ENCODE measurements at places on chromosomes 16 and 17.

DNA sequence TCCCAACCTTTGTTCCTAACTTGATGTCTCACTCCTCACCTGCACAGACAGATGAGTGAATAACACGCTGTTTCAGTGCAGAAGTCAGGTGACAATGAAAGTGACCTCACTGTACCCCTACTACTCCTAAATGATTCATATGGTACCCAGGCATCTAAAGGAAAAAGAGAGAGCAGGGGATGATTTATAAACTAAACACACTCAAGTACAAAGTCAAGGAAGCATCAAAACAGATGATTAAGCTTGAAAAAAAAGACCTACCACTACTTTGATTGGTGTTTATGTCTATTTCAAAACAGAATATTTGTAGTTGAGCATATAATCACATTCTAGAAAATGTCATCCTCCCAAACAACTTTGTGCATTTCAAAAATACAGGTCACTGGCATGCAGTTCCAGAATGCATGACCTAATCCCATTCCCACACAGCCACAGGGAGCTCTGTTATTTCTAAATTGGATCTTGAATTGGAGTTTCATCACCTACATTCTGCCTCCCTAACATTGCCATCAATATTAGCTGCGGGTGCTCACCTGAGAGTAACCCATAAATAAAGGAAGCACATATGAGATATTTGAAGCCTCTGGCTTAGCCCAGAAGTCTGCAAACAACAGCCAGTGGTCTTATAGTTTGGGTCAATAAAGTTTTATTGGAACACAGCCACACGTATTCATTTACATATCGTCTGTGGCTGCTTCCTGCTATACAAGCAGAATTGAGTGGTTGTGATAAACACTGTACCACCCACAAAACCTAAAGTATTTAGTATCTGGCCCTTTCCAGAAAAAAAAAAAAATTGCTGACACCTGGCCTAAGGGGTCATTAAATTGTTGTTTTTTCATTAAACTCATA lies 14.0 kb downstream of the HS3ST3A1 start:
- DNase-seq = no peak

GRCh38 chr16:79402356-79402755 lies 198.2 kb downstream of the MAF start:
- DNase-seq = no peak

- no peak for DNase-seq
These were observed 31.4 kb downstream of the IL4R start for GRCh38 chr16:27345201-27345600.

DNA sequence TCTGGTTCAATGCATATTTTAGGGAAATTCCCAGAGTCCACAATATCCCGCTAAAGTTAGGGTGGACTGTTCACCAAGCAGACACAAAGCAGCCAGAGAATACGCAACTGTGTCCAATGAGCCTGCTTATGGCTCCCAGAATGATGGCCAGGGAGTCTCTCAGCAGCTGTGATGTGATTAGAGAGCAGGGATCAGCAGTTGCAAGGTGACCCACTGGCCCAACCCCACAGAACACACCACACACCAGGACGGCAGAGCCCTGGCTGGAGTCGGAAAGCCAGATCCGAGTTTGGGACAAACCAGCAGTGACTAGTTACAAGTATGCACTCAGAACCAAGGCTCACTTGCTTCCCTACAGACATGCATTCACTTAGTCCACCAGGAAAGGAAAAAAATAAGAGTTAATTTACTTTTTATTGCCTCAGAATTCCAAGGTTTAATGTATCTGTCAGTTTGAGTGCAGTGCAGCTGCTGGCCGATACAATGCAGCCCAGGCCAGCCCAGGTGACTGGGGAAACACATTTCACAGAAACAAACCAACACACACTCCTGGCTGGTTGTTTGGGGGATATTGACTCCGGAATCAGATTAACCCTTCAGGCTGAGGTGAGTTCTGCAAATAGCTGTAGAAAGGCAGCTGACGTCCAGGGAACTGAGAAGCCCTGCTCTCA lies 121.7 kb downstream of the HIC1 start:
- DNase-seq = no peak

DNA sequence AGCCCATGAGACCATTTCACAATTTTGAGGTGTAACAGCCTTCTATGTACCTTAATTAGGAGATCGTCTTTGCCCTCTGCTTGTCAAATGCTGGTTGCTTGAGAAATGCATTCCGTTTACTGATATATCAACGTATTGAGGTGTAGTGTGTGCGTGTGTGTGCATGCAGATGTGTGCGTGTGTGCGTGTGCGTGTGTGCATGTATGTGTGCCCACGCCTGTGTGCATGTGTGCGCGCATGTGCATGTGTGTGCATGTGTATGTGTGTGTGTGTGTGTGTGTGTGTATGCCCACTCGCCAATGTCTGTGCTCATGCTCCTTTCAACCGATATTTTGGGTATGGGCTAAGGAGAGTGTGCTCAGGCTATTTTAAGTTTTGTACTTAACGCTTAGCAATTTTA lies 81.5 kb upstream of the ZFHX3 start:
- no peak for DNase-seq

- DNase-seq = no peak
These were observed 418.9 kb downstream of the CDH8 start for GRCh38 chr16:61617219-61617783.

- no peak for DNase-seq
These were observed 190.1 kb upstream of the FOXF1 start for GRCh38 chr16:86320237-86320595.

DNA sequence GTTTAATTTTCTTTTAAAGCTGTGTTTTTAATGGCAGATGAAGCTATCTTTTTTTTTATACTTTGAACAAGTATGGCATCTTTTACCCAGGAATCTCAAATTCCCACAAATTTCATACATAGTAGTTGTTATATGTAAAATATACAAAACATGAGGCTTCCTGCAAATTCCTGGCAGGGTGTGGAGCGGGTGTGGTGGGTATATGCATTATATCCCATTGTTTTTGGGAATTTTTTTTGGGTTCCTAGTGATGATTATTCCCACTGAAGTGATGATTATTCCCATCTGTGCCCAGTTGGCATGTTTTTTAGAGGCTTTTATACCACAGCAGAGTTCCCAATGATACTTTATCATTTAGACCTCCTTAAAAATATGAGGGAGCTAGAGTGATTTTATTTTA lies 320.4 kb downstream of the ZFHX3 start:
- no peak for DNase-seq

DNA sequence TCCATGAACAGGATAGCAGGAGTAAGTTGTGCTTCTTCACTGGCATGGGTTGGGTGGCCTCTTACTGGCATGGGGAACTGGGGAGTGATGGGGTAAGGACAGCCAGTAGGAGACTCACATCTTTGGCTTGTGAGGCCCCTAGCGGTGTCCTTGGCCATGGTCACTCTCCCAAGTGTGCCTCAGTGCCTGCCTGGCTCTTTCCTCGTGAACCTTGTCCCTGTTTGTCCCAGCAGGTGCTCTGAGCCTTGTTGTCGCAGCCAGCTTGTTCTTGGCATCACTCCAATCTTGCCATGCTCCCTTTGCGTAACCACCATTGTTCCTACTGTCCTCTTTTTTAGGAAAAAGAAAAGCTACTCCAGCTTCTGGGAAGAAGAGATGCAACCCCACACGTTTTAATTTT lies 53.6 kb upstream of the SDK2 start:
- DNase-seq = peak; percentile 59

DNA sequence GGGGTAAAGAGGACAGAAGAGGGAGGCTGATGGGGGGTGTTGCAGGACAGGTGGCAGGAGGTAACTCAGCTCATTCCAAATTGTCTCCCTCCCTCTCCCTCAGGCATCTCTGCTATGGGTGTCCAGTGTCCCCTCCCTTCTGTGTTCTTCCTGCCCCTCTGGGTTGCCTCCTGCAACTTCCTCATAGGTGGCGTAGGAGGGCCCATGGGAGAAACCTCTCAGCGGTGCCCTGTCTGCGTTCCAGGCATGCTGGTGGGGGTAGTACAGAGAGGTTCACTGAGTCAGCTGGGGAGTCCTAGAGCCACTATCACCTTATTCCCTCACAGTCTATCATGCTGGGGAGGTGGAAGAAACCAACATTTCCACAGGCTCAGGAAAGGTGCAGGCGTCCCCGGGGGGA lies 14.7 kb upstream of the ODF4 start:
- no peak for DNase-seq

DNA sequence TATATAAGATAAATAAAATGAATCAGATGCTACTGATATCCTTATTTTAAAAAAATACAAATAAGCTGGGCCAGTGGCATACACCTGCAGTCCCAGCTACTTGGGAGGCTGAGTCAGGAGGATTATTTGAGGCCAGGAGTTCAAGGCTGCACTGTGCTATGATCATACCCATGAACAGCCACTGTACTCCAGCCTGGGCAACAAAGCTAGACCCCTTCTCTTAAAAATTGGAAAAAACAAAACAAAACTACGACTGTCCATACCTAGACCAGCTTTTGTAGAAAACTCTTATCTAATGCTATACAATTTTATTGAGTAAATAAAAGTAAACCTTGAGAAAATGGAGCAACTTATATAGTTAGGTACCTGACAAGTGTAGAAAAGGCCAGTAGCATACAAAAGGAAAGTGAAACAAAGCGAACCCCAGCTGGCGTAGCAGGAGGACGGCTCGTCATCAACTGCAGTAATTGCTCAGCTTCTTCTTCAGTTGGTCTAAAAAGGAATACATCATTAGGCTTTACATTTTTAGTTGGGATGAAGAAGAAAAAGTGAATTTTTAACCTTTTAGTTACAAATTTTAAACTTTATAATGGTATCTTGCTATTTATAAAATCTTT lies 23.6 kb downstream of the INTS2 start:
- DNase-seq = no peak

GRCh38 chr16:75019007-75019406 lies 20.2 kb downstream of the ZNRF1 start:
- DNase-seq = no peak

DNA sequence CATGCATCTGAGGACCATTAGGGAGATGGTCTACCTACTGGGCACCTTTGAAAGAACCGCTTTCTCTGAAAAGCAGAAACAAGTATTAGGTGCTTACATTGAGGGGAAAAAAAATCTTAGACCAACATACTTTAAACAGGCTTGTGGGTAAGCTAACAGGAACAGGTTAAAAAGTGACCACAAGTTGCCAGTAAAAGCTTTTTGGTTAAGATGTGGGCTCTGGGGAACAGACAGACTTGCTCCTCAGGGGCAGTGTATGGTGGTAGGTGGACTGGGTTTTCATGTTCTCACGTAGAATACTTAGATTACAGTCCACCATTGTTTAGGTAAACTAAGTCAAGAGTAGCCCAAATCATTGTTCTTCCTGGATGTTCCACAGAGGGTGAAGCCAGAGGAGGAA lies 41.2 kb downstream of the REXO5 start:
- DNase-seq = no peak

DNA sequence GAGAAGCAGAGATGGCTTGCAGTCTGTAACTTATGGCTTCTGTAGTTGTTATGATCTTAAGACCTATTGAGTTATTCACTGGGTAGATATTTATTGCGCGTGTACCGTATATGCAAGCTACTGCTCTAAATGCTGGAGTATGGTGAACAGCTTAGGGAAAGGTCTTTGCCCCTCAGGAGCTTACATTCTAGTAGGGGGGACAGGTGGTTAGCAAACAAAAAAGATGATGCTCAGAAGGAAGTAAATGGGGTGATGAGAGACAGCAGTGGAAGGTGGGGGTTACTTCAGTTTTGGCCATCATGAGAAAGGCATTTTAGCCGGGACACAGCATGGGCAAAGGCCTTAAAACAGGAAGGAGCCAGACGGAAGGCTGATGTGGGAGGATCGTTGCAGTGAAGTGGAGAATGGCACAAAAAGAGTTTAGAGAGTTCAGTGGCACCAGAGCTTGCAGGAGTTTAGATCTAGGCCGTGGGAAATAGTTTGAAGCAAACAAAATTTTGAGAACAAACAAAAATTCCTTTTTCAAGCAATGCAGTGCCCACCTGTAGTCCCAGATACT lies 2.1 kb downstream of the ARMC7 start:
- no peak for DNase-seq

DNA sequence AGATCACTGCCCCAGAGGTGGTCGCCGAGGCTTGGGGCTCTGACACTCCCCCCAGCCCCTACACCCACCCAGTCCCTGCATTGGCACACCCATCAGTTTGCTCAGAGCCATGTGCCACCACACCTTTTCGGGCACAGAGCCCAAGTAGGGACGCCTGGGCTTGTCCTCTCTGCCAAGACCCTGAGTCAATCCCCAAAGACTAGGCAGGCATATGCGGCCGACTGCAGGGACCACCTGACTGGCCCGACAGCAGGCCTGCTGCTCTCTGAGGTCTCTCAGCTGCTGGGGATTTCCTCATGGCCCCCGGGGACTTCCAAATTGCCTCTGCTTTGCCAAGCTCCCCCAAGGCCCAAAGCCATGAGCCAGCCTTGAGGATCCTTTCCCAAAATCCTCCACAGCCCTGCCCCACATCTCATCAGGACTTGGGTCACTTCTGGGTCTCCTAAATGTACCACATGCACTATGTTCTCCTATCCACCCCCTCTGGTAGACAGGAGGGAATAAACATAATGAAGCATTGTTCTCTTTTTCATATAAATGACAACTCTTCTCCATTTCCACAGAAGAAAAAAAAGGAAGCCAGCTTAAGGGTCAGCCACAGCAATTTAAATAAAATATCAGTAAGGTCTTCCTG lies 30.6 kb downstream of the MYO18A start:
- no peak for DNase-seq

GRCh38 chr17:75010683-75011400 lies 1.6 kb upstream of the MRPL58 start:
- no peak for DNase-seq

- peak; percentile 62 for DNase-seq
These were observed at the start of gene GHDC for GRCh38 chr17:42193969-42194899. Gene GHDC, minus strand, starts transcription at chr17:42194494. Its CDS starts 913 bp downstream, at chr17:42193581.
